ENCODE measurements at places on chromosomes 1 and 21.

DNA sequence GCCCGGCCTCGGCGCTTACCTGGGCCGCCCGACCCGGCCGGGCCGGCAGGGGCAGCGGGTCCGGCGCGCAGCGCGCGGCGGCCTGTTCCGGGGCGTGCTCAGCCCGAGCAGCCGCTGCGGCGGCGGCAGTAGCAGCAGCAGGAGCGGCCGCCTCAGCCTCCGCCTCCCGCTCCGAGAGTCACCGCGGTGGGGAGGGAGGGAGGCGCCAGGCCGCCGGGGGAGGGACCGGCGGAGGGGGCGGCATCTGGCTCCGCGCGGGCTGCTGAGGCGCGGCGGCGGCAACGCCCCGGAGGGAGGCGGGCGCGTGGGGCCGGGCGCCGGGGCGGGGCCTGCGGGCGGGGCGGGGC is at the start of gene CTNNBIP1:
Gene CTNNBIP1 (minus strand): TSS at position 194 of the 347 bp plus-strand sequence. CDS start 38,205 bp downstream, outside the sequence.
- DNase-seq: no peak

DNA sequence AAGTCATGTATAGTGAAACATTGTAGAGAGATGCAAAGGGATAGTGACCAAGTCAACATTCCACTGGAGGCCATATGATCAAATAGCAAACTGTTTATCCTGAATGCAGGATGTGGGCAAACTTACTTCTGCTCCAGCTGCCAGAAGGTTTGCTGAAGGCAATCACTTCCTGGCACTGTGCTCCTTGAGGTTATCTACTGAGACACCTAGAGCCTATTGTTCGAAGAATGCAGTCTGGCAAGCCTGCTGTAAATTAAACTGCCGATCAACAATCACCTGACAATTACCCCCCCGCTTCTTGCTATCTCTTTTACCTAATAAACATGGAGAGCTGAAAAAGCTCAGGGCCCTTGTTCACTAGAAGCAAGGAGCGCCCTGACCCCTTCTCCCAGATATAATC is 139.4 kb upstream of the B3GALT2 start:
- no peak for DNase-seq

- no peak for DNase-seq
Observed at GRCh38 chr1:2388004-2388913, 3.1 kb downstream of the MORN1 start.

GRCh38 chr1:17081439-17081838 is 27.6 kb upstream of the SDHB start:
- no peak for DNase-seq

GRCh38 chr21:33949516-33950430 is 34.2 kb upstream of the ATP5PO start:
- DNase-seq: peak; percentile 18

DNA sequence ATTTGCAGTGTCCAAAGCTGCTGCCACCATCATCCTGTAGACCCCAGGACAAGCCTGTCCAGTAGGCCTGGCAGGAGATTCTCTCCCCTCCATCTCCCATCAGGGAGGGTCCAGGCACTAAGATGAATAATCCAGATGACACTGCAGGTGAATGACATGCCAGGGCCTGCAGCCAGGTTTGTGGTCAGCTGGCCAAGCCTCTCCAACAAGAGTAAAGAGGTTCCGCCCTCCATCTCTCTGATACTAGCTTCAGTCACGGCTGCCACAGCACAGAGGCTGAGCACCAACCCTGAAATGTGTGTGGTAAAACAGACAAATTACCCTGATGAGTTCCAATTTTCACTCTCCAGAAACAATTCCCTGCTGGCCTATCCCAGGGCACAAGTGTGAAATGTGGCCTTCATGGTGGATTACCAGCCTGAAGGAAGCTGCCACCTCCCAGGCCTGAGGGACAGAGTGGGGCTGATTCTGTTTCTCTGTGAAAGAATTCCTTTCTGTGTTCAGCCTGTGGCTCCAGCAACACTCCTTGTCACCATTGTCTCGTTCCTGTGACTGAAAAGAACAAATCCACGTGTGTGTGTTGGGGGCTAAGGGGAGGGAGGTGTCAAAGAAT is 19.9 kb upstream of the LHX4 start:
- no peak for DNase-seq

- DNase-seq: no peak
Observed at GRCh38 chr1:9119745-9120144, 9.2 kb downstream of the GPR157 start.

DNA sequence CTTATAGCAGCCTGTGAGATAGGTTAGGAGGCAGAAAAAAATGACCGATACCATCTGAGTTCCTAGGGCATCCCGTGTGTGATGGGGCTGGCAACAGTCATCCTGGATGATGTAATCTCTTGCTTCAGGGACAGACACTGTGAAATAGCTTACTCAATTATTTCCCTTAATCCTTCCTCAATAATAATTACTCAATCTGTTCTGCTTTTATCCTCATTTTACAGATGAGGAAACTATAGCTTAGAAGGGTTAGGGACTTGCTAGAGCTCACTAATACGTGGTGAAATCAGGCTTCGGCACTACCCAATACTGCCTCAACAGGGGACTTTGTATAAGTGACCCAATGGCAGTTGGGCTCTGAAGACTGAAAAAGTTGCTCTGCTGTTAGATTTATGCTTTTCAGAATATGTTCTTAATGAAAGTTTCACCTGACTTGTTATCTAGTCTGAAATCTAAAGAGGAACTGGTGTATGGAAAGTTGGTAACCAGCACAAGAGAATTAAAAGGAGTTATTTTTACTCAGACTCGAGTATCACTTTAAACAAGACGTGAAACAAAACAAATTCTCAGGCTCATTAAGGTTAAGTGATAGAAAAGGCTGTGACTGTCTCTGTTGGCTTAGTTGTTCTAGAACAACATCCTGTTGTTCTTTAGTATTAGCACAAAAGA is 14.4 kb downstream of the CD55 start:
- DNase-seq: no peak

DNA sequence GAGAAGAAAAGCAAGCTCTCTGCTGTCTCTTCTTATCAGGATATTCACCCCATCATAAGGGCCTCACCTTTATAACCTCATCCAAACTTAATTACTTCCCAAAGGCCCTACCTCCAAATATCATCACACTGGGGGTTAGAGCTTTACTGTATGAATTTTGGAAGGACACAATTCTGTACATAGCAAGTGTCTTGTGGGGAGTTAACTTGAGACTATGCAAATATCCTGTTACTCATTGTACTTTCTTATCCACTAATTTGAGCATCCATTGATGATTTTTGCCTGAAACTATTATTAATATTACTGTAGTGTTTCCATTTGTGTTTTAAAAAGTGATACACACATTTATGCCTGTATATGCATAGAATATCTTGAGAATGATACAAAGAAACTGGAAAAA is 129.1 kb upstream of the IVNS1ABP start:
- no peak for DNase-seq

GRCh38 chr21:33587792-33588484 is 546 bp downstream of the DONSON start:
- no peak for DNase-seq

- DNase-seq: no peak
Observed at GRCh38 chr1:204191456-204191855, 4.8 kb downstream of the KISS1 start.

DNA sequence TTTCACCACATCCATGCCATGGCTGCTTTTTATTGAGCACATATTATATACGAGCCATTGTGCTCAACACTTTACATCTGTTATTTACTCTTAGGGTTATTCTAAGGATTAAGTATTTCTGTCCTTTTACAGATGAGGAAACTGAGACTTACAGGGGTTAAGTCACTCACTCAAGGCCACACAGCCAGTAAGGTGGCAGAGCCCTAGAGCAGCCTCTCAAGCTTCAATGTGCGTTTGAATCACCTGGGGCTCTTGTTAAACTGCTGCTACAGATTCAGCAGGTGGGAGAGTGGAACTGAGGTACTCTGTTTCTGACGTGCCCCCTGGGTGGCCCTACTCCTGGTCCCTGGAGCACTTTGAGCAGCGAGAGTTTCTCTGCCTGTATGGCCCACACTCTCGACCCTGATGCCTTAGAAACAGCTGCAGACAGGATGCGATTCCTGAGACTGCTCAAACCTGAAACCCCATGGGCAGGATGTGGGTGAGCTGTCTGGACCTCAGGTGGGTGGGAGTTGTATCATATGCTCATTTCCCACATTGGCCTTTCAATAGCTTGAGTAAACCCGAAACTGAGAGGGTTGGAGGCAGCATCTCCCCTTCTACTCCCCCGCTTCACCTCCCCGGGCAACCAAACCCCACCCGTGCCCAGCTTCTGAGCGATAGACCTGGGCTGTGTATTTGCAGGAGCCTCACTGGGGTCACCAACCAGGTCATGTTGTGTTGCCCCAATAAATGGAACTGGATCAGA is 59.3 kb downstream of the MAN1C1 start:
- peak; percentile 64 for DNase-seq

GRCh38 chr1:226671277-226671676 is 67.8 kb downstream of the ITPKB start:
- no peak for DNase-seq

GRCh38 chr1:116347696-116348095 is 25.3 kb upstream of the ATP1A1 start:
- no peak for DNase-seq

GRCh38 chr1:175015243-175015642 is 8.0 kb downstream of the MRPS14 start:
- no peak for DNase-seq

DNA sequence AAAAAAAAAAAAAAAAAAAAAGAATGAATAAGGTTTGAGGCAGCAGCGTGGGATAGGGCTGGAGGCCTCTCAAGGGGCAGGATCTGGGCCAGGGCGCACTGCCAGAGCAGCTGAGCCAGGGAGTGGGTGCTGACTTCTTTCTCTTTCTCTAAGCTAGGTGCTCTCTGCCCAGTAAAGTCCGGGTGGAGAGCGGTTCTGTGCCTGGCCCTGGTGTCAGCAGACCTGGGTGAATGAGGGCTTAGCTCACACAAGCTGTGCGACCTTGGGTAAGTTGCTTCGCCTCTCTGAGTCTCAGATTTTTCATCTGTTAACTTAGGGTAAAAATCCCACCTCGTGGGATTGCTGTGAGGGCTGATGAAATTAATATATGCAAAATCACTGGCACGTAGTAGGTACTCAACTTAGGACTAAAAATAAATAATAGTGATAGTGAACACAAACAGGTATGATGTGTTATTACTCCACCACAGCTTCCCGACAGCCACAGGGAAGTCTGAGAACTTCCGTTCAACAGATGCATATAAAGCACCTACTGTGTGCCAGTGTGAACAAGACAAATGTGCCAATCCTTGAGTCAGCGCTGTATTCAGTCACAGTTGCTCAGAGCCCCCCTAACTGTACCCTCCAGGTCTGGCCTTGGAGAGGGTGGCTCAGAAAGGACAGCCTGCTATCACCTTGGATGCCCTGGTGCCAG is 2.0 kb upstream of the FAM131C start:
- no peak for DNase-seq

DNA sequence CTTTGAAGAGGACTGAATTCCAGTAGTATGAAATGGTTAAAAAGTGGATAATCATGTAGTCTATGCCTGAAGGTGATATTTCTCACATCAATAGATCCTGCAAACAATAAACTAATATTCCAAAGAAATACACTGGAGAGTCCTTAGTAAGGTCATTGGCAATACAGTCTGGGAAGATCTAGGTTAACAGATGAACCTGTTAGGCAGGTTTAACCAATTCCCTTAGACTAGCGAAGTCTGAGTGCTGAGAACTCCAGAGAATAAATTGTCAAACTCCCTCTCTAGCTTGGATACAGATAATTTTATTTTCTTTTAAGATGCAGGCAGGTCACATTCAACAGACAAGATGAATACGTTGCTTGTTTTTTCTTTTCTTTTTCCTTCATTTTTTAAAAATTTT is 2.4 kb downstream of the GPR157 start:
- no peak for DNase-seq

GRCh38 chr21:31874812-31875212 is 2.0 kb downstream of the HUNK start:
- DNase-seq: no peak

- no peak for DNase-seq
Observed at GRCh38 chr1:107673006-107673405, 292.0 kb downstream of the VAV3 start.

- DNase-seq: no peak
Observed at GRCh38 chr1:204997591-204998355, 45.2 kb upstream of the CNTN2 start.

DNA sequence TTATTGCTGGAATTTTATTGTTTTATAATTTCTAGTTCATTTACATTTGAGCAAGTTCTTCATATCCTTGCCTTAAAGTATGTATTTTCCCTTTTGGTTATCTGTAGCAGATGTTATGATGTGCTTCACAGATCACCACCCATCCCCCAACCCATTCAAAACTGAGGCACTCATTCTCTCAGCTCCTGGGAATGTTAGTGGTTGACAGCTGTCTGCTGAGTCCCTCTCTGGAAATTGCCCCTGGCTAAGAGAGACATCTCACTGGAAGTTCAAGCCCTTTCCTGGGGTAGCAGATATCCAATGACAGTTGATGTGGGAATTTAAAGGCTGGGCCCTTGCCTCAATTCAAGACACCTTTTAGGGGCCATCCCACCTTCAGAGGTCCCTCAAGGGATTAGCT is 4.3 kb upstream of the DPYD start:
- no peak for DNase-seq

DNA sequence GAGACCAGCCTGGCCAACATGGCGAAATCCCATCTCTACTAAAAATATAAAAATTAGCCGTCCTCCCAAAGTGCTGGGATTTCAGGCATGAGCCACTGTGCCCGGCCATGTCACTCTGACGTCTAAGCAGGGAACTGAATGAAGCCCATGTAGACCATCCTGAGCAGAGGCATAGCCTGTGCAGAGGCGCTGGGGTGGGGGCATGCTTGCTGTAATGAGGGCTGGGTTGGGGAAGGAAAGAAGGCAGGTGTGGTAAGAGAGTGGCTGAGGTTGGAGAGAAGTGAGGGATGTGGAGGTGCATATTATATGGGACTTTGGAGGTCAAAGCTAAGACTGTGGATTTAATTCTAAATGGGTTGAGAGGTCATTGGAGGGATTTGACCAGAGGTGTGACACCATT is 47.1 kb upstream of the SCMH1 start:
- no peak for DNase-seq

GRCh38 chr1:94236630-94237290 is 624 bp downstream of the ARHGAP29 start:
- DNase-seq: no peak
